ENCODE measurements at places on chromosomes 4 and X. TPM values are rescaled to one million over a fixed set of nuclear protein-coding genes. Genes with fewer than 3 reads are reported as not detected.

Gene ADH1A
- total RNA-seq = not detected

Gene RADX
- under 0.01 TPM for total RNA-seq

Gene IL1RAPL1
- 0.29 TPM for total RNA-seq

Gene RAB9B
- 0.76 TPM for total RNA-seq

Gene KIAA1210
- not detected for total RNA-seq

Gene DCHS2
- 0.19 TPM for total RNA-seq

Gene CXCL1
- 51.0 TPM for total RNA-seq

Gene MAGEB17
- total RNA-seq = not detected

Gene RAB40A
- total RNA-seq = 0.10 TPM

Gene TSC22D3
- 20.6 TPM for total RNA-seq

Gene SLC34A2
- not detected for total RNA-seq

Gene MAGEB10
- total RNA-seq = not detected

Gene NWD2
- not detected for total RNA-seq

Gene RASL11B
- not detected for total RNA-seq
